ENCODE measurements at places on chromosomes 2 and 18.

- DNase-seq: no peak
These were observed 72.1 kb upstream of the ARL5A start for GRCh38 chr2:151900331-151900730.

DNA sequence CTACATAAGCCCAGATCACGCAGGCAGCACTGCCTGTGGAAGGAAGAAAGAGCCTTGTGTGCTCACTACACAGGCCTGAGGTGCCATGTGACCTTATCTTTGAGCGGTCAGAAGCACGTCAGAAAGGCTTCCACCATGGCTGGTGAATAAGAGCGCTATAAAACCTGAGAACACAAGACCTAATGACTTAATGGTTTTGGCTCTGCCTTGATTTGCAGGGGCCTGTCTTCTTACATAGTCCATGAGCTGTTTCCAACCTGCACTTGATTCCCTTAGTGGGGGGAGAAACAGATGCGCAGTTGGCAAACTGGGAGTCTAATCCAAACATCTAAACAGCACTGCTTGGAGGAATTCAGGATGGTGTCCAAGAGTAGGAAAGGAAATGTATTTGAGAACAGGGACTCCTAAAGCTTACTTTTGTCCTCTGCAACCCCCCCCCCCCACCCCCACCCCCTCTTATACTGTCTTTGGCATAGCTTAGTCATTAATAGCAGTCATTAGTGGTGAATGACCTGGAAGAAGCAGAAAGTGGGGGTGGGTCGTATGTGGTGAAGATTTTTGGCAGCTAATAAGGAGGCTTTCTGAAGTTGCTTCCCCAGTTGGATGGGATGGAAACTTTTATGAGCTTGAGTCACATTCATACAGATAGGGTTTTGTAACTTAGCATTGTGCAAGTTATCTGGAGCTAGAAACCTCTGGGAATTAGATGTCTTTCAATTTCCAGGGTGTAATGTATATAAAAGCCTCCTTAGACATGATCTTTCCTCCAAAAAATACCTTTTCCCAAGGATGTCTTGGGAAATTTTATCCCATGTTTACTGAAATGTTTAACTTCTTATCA, 454.1 kb downstream of the MEIS1 start:
- DNase-seq: no peak

- DNase-seq: peak; percentile 62
These were observed 156.4 kb upstream of the XPO1 start for GRCh38 chr2:61694312-61695274.

DNA sequence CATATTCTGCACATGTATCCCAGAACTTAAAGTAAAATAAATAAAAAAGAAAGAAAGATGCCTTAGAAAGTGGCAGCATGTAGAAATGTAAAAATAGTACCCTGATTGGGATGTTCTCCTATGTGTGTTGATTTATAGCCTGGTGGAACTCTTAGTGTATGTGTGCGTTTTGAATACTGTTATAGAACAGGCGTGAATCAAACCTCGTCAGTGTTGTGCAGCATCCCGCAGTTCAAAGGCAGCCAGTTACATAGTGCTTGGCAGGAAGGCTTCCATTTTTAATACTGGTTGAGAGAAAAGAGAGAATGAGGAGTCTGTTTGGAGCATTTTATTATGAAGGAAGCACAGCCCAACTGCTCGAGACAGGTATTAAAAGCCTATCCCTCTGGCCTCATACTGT, 49.4 kb downstream of the TANC1 start:
- DNase-seq: no peak

DNA sequence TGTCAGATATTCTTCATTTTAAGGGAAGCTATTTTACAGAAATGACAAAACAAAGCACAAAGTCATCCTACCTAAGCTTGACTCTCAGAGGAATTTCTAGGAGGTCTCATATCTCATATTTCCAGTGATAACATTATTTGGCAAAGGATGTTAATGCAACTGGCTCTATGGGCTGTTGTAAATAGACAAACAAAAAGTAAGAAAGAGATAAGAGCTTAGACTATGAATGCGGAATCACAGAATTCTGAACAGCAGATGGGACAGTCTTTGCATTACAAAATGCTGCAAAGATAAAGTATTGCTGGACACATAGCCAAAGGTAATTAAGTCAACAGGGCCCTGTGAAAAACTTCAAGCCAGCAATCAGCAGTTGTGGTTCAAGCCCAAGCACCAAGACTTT, 23.9 kb downstream of the PIAS2 start:
- DNase-seq: no peak

DNA sequence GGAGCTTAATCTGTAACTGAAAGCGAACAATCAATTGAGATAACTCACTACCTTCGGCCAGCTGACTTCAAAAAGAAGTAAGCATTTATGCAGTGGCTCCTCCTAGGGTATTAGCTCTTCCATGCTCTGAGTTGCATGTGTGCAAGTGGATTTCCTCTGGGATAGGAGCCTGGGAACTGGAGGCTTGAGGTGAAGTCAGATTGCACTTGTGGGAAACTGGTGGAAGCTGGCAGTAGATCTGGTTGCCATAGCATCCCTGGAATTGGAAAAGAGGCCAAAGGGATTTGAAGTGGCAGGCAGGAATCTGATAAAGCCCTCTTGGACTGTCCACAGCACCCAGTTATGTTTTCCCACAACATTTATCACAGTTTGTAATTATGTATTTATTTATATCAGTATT, 50.6 kb upstream of the FMNL2 start:
- no peak for DNase-seq

DNA sequence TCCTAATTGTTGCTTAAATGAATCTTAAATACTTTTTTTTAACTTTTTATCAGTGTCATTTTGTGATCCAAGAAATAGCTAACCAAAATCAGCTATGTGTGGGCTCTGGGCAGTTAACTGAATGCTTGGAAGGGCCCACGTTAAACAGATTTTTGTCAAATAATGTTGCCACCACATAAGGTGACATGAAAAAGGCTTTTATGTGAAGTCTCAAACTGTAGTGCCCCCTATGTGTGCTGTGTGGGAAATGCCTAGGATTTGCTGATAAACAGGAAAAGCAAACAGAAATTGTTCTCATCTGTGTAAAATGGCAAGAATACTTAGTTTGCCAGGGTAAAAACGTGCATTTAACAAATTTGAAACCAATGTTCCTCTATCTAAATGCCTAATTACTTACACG, 242.2 kb downstream of the ZNF516 start:
- no peak for DNase-seq

GRCh38 chr2:173898178-173898668, 67.0 kb downstream of the SP3 start:
- DNase-seq: no peak

DNA sequence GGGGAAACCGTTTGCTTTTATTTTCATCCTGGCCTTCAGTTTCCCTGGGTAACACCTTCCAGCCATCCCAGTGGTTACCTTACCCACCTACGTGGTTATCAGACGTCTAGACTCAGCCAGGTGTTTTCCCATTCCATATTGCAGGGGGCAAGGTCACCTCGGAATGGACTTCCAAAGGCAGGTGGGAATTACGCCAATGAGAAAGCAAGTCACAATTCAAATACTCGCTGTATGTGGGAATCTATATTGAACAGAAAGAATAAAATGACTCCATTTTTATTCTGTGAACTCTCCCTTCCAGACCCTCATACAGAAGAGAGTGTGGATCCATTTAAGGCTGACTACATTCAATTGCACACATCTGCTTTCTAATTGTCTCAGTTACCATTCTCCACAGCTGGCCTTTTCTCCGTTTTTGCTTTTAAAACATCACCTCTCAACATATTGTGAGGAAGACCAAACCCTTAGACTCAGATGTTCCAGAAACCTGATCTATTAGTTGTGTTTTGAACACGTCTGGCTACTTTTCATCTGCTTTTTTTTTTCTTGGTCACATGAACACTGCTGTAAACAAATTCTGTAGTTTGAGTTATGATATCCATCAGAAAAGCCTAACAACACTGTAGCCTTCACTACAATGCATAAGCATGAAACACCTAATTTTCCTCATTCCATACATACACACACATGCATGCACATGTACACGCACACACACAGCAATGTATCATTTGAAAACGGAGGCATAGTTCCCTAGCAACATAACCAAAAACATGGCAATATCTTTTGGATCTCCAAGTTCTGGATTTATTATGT, 59.8 kb downstream of the BCL2 start:
- no peak for DNase-seq

DNA sequence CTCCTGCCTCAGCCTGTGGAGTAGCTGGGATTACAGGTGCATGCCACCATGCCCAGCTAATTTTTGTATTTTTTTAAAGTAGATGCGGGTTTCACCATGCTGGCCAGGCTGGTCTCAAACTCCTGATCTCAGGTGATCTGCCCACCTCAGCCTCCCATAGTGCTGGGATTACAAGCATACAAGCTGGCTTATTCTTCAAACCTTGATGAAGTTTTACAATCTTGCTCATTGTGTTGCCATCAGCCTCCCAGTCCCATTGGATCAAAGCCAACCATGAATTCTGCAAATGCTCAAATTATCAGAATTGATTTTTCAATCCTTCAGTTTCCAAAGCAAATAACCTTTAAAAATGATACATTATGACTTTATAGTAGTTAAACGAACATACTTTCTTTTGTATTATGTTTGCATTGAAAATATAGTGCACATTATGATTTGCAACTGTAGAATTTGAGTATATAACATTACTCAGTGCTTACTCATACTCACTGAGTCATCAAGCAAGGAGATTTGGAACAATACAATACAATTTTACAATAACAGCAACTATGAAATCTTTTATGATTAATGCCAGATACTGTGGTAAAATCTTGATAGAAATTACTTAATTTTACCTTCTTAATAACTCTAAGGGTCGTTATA, 1491.9 kb upstream of the CELF4 start:
- DNase-seq: no peak

DNA sequence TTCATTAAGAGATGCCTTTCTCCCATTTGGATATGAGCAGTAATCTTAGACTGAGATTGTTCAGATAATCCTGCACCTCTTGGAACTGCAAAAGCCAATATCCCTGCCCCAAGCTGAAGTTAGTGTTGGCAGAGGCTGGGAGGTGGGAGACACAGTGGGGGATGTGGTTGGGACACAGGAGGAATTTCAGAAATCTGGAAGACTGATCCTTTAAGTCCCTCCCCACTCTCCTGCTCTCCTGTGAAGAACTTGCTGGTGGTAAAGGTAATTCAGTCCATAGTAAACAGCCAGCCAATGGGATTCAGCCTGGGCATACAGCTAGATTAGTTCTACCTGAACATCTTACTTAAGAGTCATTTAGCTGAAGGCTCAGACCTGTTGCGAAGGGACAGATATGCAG, 50.0 kb upstream of the TMEM178A start:
- no peak for DNase-seq

- DNase-seq: no peak
These were observed 18.4 kb upstream of the TMEM17 start for GRCh38 chr2:62524293-62524941.

GRCh38 chr2:136051001-136051724, 65.7 kb upstream of the DARS1 start:
- no peak for DNase-seq

DNA sequence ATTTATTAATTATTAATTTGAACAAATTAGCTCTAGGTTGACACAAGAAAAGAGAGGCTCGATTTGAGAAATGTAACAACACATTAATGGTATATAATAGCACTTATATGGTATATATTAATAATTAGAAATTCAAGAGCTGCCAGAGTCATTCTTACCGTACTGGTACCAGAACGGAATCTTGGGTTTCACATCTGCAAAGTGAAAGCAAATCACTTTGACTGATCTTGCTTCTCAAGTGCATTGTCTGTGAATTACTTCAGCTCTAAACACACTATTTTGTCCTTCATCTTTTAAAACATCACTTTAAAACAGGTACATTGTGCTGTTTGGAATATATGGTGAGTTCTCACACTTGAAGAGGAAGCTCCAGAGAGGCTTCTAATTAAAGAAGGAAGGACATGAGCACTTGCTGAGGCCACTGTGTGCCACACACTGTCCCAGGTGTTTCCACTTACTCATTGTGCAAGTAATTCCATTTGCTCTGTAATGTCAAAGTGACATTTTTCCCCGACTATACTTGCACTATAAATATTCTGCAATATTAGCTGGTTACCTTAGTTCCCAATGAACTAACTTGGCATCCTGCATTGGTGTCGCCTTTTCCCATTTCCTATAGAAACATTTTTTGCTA, 85.8 kb downstream of the PLA2R1 start:
- DNase-seq: no peak

DNA sequence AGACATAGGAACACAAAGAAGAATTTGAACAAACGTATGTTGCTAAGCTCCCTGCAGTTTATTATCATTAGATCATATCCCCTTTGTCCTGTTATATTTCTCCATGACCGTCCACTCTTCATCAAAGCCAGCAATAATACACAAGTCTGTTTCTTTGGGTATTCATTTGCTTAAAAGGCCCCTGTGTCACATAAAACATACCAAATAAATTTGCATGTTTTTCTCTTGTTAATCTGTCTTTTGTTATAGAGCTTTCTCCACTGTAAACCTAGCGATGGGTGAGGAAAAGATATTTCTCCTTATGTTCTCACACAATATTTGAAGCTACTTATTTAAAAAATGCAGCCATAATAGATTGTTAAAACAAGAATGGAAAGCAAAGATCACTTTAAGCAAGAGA, 42.9 kb upstream of the REL start:
- no peak for DNase-seq

DNA sequence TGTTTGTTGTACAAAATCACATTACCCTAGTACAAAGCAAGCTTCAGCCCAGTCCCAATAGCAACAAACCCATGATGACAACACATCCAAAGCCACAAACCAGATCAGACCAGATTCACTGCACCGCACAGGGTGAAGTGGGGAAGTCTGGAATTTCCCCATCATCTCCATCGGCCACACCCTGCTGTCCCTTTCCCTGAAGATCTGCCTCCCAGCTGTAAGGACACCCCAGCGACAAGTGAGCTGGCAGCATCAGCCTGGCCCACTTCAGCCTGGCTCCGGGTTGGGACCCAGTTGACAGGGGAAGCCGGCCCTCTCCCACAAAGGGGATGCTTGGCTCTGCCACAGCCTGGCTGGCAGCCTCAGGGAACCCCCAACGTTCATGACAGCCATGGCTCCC, 207.6 kb downstream of the MGAT5 start:
- no peak for DNase-seq

- DNase-seq: no peak
These were observed 1.1 kb upstream of the CFLAR start for GRCh38 chr2:201114846-201115245.

- no peak for DNase-seq
These were observed 190.4 kb upstream of the CRIM1 start for GRCh38 chr2:36165132-36165531.

DNA sequence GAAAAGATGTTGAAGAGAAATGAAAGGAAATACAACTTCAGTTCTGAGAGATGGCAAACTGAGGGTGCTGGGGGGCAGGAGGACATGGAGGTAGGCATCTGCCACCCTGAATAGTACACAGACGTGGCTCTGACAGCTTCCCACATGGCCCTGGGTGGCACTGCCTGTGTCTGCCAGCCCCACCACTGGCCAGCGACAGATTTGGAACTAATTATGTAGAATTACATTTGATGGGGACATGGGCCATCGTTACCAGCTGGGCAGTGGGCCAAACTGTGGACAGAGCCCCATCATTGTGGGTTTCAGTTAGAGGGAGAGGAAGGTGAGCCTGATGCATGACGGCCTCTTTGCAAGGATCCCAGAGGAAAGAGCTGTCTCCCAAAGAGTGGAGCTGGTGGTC, 216.0 kb upstream of the HAAO start:
- DNase-seq: no peak

Data from stimulated activated CD8-positive, alpha-beta memory T cell treated with anti-CD3 and anti-CD28 coated beads, Interleukin-15, amount 100 ng/mL, for 4 hours (primary cell).